ENCODE measurements at places on chromosomes 3 and 15. TPM values are rescaled to one million over a fixed set of nuclear protein-coding genes. Genes with fewer than 3 reads are reported as not detected.

GRCh38 chr3:126714921-126715320, 10.9 kb downstream of the CHCHD6 start:
- no peak for DNase-seq

GRCh38 chr3:42678447-42678846, 6.9 kb upstream of the KLHL40 start:
- DNase-seq = no peak

- DNase-seq = no peak
These were observed 855.3 kb downstream of the MCTP2 start for GRCh38 chr15:95086531-95087252.

CTXN2 gene
- not detected for total RNA-seq

GRCh38 chr3:119571688-119572087, 7.6 kb upstream of the ADPRH start:
- no peak for DNase-seq

- DNase-seq = no peak
These were observed 353.2 kb downstream of the AGBL1 start for GRCh38 chr15:86432861-86433260.

DNA sequence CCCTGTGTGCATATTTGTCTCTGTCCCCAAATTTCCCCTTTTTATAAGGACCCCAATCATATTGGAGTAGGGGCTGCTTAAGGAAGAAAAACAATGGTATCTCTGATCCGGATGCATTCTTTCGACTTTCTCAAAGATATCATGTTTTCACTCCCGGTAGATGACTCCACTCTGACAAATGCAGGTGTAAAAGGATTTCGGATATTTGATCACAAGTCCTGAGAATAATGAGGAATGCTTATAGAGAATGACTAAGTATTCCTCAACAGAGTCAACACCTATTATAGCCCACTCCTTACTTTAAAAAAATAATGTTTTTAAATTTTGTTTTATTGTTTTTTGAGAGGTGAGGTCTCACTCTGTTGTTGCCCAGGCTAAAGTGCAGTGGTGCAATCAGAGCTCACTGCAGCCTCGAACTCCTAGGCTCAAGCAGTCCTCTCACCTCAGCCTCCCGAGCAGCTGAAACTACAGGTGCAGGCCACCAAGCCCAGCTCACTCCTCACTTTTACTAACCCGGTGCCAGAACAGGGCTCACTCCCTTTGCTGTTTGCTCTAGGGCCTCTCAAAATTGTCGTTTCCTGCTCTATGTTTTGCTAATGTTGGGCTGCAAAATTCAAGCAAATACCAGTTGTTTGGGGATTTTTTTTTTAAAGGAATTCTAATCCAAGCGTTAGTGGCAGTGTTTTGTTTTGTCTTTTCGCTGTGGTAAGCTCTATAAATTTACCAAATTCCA, 24.6 kb downstream of the COL8A1 start:
- DNase-seq = no peak

- no peak for DNase-seq
These were observed 375.1 kb upstream of the ROBO2 start for GRCh38 chr3:76664816-76665215.

DNA sequence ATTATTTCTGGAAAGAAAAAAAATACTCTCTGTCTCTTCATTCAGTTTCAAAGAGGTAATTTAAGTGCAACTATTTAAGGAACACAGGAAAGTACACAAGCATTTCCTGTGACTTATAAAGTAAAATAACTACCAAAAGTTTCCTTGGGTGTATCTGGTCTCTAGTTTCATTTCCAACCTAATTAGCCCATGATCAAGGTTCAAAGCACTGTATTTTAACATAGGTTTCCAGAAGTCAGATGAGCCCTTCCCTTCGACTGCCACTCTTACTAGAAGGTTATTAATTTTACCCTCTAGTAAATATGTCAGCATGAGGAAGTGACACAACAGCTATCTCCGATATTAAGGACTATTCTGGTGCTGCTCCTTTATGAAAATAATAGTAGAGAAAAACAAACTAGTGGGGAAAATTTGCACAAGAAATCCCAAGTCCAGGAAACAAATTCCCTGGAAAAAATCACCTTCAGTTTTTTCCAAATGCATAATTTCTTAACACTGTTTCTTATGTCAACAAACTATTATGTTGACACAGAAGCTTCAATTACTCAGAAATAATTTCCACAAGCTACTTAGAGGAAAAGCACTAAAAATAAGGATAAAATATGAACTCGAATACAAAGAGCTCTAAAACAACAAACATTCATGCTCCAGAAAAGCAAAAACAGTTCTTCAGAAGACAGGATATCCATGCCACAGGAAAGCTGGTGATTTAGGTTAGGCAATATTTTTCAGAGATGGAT, 35.3 kb downstream of the CCPG1 start:
- no peak for DNase-seq

DNA sequence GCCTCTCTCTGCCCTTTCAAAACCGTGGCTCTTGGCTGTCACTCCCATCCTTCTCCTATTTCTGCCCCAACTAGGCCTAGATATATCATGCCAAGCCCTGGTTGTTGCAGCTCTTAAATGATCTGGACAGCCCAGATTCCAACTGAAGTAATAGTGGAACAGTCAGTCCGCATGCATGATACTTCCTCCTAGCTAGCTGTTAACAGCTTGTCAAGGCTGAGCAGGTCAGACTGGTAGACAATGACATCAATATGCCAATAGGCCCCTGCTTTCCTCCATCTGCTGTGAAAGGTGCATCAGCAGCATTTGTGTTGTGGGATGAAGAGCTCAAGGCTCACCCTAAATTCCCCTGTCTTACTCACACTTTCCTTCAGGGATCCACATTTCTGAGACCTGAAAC, 527.7 kb upstream of the TGFBR2 start:
- peak; percentile 35 for DNase-seq

DUOXA1 gene
- 0.75 TPM for total RNA-seq

DNA sequence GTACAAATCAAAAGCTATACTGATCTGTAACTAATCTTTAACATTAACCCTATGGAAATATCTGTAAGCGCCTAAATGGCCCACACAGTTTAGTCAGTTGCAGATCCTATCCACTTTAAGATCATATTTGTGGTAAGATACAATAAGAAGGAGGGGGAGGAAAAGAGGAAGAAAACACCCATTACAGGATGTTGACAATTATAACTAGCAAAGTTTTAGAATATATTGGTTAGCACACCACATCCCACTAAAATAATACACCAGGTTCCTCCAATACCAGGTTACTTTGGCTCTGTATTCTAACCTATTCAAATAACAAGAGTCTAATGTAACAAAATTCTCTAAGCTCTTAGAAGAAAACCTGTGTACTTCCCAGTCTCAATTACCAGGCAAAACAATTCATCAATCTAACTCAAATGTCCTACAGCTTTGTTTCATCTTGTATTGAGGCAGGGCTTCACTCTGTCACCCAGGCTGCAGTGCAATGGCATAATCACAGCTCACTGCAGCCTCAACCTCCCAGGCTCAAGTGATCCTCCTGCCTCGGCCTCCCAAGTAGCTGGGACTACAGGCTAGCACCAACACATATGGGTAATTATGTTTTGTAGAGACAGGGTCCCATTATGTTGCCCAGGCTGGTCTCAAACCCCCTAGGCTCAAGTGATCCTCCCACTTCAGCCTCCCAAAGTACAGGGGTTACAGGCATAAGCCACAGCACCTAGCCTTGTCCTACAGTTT, 4.2 kb downstream of the SLC4A7 start:
- DNase-seq = no peak

ADAMTSL3 gene
- total RNA-seq = 3.2 TPM

DHX36 gene
- 64.2 TPM for total RNA-seq

GRCh38 chr3:45868213-45868612, 18.1 kb upstream of the CCR9 start:
- no peak for DNase-seq

Measured in PC-9 (cell line).